ENCODE measurements at places on chromosomes 6 and 20. TPM values are rescaled to one million over a fixed set of nuclear protein-coding genes. Genes with fewer than 3 reads are reported as not detected.

DNA sequence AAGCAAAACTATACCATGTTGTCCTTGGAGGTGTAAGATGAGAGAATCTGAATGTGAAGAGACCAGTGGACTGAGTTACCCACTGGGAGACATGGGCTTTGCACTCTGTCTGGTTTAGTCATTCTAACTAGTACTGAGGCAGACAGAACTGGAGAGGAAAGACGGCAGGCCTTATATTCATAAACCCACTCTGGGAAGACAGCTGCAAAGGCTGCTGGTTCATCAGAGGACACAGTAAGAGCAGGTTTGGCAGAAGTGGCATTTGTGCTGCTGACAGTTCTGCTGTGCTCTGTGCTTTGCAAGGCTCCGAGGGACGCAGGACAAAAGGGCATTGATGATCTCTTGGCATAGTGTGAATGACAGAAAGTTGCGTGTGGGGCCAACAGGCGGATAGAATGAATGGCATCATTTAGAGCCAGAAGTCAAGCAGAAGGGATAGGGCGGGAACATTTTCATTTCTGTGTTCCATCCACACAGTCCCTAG, 142.3 kb upstream of the TENT5A start:
- DNase-seq = no peak

- DNase-seq = peak; percentile 61
These were observed 215.4 kb upstream of the DEFB112 start for GRCh38 chr6:50264995-50265571.

The MMUT gene
- 12.4 TPM for total RNA-seq

The NOX3 gene
- not detected for total RNA-seq

DNA sequence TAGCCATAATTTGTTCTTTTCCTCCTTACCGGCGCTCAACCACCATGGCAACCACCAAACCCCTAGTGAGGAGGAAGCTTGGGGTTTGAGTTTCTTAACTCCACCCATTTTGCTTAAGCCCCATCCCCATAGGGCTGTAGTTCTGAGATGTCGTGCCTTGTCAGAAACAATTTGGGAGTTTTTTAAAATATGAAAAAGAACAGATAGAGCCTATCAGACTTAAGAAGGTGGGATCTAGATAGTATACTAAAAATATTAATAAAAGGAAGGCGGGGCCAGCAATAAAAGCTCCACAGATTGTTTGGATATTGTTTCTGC, 5.6 kb downstream of the BRD2 start:
- peak; percentile 44 for DNase-seq

DNA sequence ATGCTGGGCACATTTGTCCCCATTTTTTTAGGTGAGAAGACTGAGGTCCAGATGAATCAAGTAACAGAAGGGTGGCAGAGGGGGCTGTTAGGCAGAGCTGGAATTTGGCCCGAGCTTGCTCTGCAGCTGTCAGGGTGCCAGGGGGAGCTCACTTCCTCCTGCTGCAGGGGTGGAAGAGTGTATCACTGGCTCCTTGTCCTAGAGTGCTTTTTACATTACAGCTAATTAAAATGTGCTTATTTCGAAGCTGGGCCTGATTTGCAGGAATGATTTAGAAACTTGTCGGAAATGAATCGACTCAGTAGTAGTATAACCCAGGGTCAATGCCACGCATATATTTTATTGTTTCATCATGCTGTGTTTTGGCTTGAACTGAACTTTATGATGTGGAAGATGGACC, 11.1 kb downstream of the TOX2 start:
- DNase-seq = no peak

DNA sequence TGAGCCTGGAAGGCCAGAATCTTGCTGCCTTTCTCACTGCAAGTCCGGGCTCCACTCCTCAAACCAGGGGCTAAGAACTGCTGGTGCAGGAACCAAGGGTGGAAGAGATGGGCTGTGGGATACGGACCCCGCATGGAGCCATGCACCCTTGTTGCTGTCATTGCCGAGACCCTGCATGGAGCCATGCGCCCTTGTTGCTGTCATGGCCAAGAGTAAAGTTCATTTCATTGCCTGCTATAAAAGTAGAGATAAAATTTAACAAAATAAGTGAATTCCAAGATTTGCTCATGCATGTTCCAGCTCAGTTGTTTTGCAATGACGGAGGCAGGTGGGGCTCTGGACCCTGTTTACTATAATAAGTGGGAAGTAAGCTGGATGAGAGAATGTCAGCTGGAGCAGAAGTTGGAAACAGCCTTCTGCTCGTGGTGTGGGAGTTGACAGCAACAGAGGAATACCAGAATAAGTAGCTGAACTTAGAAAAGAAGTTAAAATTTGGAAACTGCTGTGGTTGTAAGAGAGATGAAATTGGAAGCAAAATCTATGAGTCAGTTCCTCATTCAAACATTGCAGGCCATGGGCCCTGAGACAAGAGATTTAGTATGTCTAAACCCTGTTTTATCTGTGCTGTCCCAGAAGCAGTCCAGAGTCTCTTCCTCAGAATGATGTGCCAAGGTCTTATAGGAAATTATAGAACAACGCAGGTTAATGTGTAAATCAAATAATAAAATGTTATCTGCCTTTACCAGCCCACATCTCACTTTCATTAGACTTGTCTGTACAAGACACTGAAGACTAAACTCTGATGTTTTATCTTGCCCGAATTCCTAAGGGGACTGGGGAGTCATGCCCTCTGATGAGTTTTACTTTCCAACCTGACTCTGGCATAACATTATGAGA, 15.8 kb upstream of the THBS2 start:
- DNase-seq = no peak

DNA sequence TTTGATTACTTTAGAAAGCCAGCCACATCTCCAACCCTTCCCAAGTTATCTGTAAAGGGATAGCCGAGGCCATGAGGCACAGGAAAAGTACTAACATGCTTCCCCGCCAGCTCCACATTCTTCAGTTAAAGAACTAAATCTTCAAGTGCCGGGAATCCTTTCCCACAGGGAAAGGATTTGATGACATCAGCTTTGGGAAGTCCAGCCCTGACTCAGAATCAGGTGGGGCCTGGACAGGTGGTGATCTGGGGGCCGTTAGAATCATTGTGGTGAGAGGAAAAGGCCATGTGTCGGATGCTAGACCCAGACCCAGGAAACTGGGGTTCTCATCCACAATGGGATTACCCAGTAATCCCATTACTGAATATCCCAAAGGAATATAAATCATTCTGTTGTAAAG, 580.0 kb downstream of the QKI start:
- no peak for DNase-seq

The RPS6KA2 gene
- total RNA-seq = 25.3 TPM

- no peak for DNase-seq
These were observed 105.9 kb upstream of the ID4 start for GRCh38 chr6:19731282-19731681.

The TRAPPC3L gene
- total RNA-seq = not detected

- no peak for DNase-seq
These were observed 120.7 kb downstream of the TTLL2 start for GRCh38 chr6:167445568-167445967.

DNA sequence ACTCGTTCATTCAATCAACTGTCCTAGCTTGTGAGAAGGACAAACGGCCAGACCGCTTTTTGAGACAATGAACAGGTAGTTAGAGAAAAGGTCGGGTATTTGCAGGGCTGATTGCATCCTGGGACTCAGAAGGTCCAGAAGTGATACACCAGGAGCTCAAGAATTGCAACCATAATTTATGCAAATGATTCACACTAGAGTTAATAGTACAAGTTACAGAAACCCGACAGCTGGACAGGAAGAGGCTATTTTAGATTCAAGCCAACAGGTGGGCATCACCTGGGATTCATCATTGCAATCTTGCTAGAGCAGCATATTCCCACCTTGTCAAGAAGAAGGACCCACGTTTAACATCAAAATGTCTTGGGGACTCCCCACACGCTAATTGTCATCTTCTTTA, 83.5 kb downstream of the TNFAIP3 start:
- DNase-seq = no peak

- DNase-seq = no peak
These were observed 12.4 kb downstream of the DLK2 start for GRCh38 chr6:43442935-43443334.

The GPR6 gene
- total RNA-seq = not detected

DNA sequence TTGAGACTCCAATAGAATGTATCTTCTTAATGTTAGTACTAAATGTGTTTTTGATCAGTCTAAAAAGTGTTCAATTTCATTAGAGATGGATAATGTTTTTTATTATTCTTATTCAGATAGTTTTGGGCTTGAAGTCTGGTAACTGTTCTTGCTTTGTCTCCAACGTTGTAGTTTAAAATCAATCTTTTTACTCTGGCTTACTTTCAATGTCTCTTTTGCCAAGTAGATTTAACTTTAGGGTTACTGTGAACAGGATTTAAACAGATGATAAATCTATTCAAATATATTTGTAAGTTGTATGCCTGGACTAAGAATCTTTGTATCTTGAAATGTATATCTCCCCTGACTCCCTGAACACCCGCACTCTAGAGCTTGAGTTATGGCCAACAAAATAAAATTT, 51.1 kb downstream of the SGK1 start:
- DNase-seq = no peak

GRCh38 chr6:137867685-137868509, 838 bp downstream of the TNFAIP3 start:
- peak; percentile 54 for DNase-seq
